ENCODE measurements at places on chromosomes 6 and 20. TPM values are rescaled to one million over a fixed set of nuclear protein-coding genes. Genes with fewer than 3 reads are reported as not detected.

DNA sequence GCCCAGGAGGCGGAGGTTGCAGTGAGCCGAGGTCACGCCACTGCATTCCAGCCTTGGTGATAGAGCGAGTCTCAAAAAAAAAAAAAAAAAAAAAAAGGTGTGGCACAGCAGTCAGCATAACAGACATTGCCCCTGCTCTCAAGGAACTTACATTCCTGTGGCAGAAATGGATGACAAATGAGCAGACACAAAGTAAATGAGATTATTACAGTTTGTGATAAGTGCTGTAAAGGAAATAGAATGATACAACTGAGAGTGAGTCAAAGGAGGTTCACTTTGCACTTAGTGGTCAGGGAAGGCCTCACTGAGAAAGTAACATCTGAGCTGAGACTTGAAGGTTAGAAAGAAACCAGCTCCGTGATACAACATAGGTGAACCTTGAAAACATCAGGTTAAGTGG, 36.4 kb downstream of the CEP250 start:
- DNase-seq: no peak

DNA sequence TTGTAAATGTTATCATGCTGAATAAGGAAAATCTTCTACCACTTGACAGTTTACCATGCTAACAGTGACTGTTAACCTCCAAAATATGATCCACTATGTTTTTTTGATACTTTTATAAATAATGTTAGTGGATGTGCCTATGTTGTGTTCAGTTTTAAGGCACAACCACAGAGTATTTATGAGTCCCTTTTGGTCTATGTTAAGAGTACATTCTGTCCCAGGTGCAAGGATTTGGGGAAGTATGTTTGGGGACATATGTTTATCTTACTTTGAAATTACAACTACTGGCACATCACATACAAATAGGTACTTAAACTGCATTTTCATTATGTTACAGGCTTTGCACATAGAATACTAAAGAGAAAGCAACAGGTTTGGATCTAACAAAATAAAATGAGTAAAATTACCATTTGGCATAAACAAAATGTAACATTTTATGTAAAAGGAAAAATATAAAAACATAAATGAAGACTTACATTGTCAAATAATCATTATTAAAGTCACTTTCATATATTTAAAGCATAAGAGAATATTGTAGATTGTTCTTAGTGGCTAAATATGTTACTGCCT, 71.2 kb downstream of the SESN1 start:
- no peak for DNase-seq

BPIFA1 gene
- not detected for polyA plus RNA-seq

ANKRD6 gene
- 39.7 TPM for polyA plus RNA-seq

DNA sequence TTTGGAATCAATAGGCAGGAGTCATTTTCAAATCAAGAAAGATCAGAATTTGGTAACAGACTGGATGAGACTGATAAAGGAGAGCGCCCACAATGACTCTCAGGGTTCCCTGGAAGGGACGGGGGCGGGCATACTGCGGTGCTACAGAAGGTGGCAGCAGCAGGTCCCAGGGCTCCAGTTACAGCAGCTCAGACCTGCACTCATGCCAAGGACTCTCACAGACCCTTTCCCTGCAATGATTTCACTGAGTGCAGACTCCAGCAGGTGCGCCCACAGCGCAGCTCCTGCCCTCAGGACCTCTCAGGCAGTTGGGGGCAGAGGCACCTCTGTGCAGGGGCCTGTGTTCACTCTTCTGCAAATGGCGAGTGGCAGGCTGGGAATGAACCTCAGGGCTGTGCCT, 359.8 kb downstream of the ZFAND3 start:
- no peak for DNase-seq

COL12A1 gene
- polyA plus RNA-seq: 103 TPM

DNA sequence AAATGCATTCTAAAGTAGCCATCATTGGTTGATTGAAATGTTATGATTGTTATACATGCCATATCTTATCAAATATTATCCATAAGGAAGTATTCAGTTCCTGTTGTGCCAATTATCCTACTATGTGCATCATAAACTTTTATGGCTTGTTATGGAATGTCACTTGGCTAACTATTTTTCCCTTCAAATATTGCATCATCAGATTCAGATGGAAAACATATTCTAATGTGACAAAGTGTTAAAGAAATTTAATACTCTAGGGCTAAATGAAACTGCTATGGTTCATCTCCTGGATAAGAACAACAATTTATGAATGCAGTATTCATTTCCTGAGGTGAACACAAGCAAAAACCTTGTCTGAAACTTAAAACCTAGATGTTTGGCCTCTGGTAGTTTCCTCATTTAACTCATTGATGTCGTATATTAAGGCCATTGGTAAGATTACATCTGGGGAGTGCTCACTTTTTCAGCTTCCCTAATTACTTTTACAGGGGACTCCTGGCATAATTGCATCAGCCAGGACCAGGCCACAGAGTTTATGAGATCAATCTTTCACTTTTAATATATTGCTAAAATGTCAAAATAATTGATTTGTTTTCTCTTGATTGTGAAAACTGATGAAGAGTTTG, 134.9 kb upstream of the CEP162 start:
- no peak for DNase-seq

HLA-DQB1 gene
- 11.9 TPM for polyA plus RNA-seq

GRCh38 chr6:168789699-168790098, 348.7 kb downstream of the SMOC2 start:
- no peak for DNase-seq

IRF4 gene
- polyA plus RNA-seq: 0.28 TPM

DNA sequence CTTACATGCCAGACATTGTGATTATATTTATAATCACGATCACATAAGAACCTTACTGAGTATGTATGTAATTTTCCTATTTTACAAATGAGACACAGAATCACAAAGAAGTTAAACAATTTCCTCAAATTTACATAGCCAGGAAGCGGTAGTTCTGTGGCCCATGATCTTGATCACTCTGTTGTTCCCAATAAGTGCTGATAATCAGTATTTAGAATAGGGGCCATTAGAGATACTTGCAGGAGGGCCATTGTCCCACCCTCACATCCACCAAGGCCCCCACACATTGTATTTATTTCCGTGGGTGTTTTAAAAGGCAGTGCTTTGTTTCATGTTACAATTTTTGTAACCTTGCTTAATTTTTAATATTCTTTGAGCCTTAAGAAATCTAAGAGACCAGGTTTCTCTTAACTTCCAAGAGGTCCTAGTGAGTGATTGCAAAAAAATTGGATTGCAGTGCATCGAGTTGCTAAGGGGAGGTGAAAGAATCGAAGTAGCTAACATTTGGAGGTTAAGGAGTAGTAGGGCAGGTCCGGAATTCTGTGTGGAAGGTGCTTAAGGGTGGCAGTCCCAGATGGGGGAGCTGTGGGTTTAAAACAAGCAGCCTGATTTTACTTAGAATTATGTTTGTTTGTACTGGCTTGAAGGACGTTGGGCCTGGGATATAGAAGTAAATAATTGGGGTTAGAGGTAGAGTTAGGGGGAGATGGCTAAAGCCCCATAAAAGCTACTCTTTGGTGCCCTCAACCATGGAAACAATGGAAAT, 339.4 kb downstream of the CDKAL1 start:
- no peak for DNase-seq

DNA sequence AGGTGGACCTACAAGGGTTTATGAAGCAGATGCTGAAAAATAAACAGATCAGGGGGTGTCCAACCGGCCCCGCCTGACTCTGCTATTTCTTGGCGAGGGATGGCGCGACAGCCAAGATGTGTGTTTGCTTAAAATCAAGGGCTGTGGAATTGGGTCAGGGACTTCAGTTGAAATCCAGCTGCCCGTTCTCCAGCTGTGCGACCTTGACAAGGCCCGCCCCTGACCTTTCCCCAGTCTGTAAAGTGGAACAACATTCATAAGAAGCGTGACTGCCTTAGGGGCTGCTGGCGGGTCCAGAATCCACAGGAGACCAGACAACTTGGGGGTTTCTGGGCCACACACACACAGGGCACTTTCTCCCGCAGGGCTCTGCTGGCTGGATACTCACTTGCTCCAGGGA, 517.5 kb downstream of the PREX1 start:
- no peak for DNase-seq

DNA sequence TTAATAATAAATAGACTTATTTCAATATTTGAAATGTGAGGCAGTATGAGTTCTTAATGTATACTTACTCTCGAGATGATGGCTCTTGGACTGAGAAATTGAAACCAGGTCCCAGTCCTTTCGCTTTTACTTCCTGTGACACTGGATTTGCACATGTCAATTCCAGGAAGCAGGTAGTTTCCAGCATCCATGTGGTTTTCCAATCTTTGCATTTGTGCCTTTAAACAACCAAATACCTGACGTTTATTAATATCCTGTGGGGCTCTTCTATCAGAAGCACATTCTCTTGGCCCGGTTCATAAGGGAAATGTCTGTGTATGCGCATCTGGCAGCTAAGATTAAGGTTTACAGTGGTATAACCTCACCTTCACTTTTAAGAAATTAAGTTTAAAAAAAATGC, 13.1 kb downstream of the UTRN start:
- DNase-seq: no peak

DNA sequence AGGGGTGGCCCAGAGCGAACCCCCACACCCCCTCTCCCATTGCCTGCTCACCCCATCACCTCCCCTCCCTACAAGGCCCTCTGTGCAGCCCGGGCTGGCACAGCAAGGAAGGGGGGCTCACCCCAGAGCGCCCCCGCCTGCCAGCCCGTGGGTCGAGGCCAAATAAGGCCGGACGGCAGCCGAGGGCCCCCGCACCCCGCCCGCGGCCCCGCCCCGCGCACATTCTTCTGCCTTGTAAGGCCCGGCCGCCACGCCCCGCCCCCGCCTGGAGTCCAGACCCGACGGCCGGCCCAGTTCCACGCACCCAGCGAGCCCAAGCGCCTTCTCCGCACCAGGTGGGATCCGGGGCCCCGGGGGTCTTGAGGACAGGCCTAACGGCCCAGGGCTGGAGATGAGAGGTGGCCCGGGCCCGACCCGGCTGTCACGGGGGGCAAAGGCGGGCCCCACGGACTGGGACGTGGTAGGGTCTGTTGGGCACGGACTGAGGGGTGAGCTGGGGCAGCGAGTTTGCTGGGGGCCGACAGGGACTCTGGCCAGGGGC, at the start of gene MYL9:
TSS of gene MYL9 (plus strand) at position 293 of the 541 bp plus-strand sequence. CDS start 3,366 bp downstream, outside the sequence.
- DNase-seq: no peak

SOX18 gene
- 7.1 TPM for polyA plus RNA-seq

LKAAEAR1 gene
- 0.27 TPM for polyA plus RNA-seq

GRCh38 chr6:133992992-133993680, 40.1 kb downstream of the TBPL1 start:
- DNase-seq: no peak

DNA sequence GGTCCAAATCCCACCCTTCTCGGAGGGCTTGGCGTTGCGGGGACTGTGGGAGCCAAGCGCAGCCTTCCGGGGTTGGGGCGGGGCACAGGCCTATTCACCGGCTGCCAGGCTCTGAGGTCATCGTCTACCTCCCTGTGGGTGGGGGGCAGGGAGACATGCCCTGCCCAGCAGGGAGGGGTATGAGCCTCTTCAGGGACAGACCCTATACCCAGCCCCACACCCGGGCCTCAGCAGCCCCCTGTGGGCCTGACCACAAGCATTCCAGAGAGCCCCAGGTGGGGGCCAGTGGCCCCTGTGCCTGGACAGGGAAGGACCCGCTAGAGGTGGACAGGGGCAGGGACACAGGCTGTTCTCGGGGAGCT, 11.6 kb downstream of the LAMA5 start:
- no peak for DNase-seq

DNA sequence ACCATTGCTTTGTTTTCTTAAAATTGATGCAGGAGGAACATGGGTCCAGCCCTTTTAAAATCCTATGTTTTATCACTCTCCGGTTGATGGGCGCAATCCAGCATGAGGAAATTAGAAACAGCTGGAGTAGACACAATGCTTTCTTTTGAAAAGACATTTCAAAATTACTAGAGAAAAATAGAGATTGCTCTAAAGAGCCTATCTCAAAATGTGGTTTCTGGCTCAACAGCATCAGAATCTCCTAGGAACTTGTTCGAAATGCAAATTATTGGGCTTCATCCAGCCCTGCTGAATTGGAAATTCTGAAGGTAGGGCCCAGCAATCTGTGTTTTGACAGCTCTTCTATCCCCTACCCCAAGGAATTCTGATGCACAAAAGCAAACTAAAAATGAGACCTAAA, 190.8 kb upstream of the BMP2 start:
- DNase-seq: no peak

HRH3 gene
- not detected for polyA plus RNA-seq

BNIP5 gene
- 0.20 TPM for polyA plus RNA-seq

KCNG1 gene
- 3.3 TPM for polyA plus RNA-seq

LPA gene
- polyA plus RNA-seq: 0.38 TPM

GRCh38 chr6:22056398-22056797, 240.4 kb downstream of the PRL start:
- DNase-seq: no peak

GRCh38 chr20:35527122-35527769, 2.2 kb downstream of the C20orf173 start:
- DNase-seq: no peak

DNA sequence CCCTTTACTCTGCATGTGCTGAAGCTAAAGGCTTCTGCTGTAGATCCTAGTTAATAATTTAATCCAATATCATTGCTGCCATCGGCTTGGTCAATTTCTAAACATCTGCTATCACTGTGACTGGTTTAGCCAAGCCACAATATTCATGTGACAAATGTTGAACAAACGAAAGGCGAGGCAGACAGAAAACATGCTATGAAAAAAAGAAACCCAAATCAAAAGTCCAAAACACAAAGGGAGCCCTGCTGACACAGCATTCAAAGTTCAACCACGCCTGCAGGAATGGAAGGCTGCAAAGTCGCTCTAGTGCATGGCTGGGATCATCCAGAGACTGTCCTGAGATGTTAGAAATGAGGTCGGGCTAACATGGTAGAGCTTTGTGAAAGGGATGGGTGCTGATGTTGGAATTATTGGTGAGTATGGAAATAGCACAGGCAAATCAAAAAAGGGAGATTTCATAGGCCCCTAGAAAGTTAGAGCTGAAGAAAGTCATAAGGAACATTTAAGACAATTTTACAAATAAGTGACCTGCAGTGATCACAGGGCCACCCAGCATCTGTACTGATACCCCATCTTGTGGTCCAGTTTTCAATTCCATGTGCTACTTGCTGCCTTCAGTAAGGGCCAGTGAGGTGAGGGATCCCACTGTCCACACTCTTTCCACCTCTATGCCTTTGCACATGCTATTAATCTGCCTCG, 8.8 kb upstream of the NHSL1 start:
- DNase-seq: no peak

DNA sequence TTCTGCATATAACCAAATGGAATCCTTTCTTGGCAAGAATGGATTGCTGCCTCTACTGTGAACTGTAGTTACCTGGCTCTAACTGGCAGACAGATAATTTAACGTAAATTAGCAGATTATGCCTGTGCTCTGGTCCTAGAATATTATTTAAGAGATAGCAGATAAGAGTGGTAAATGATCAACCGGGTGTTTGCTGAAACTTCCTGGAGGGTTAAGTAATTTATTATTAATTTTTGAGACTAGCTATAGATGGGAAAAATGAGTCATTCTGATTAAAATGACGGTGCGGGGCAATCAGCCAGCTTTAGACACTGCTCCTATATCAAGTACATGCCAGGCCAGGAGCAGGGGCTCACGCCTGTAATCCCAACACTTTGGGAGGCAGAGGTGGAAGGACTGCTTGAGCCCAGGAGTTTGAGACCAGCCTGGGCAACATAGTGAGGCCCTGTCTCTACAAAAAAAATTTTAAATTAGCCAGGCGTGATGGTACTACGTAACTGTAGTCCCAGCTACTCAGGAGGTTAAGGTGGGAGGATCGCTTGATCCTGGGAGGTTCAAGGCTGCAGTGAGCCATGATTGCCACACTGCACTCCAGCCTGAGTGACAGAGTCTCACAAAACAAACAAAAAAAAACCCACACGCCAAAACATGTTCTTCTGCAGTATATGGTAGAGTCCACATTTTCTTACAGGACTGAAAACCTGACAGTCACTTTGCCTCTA, 22.6 kb downstream of the B4GALT5 start:
- DNase-seq: no peak

- DNase-seq: no peak
These were observed 746 bp upstream of the PRND start for GRCh38 chr20:4720977-4721349.
